ENCODE measurements at places on chromosomes 7 and 10.

DNA sequence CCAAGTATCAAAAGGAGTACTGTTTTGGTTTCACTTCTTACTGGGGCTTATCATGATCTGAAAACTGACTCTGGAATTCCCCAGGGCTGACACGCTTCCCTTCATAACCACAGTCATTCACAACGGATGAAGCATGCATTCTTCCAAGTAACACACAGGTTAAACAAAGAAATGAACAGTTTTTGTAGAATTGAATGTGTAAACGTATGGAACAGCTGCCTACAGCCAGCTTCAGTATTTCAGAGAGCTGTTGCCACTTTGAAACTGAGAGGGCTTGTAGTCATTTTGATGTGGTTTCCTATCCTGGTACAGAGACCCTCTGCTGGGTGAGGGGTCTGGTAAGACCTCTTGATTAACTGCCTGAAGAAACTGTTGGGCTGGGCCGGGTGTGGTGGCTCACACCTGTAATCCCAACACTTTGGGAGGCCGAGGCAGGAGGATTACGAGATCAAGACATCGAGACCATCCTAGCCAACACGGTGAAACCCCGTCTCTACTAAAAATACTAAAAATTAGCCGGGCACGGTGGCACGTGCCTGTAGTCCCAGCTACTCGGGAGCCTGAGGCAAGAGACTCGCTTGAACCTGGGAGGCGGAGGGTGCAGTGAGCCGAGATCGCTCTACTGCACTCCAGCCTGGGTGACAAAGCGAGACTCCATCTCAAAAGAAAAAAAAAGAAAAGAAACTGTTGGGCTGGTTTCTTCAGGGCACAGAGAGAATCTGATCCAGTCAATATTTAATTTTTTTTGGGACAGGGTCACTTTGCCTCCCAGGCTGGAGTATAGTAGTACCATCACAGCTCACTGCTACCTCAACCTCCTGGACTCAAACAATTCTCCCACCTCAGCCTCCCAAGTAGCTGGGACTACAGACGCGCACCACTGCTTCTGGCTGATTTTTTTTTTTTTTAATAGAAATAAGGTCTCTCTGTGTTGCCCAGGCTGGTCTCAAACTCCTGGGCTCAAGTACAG is 4.7 kb downstream of the NFE2L3 start:
- peak; percentile 39 for DNase-seq

DNA sequence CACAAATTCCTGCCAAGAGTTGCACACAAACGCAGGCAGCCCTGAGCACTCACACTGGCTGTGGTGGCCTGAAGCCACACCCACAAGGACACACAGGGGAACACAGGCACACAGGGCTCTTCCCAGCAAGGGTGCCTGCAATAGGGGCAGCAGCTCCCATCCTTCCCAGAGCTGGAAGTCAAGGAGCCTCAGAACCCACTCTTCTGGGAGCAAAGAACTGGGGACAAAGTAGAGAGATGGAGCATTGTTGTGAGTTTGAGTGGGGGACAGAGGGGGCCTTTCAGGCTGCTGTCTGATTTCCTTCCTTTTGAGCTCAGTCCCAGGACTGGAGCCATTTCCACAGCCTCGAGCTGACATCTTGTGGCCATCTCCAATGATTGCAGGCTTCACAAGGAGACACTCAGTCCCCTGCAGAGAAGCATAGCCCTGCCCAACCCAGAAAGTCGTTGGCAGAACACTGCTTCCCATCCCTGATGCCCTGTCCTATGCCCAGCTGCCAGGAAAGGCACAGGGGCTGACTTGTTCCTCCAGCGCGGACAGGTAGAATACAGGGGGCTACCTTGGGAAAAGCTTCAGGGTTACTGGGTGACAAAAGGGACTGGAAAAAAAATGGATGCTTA is 34.4 kb upstream of the SLF2 start:
- DNase-seq = no peak

- DNase-seq = no peak
Measured at GRCh38 chr7:102111061-102112041, 175.3 kb upstream of the SH2B2 start.

DNA sequence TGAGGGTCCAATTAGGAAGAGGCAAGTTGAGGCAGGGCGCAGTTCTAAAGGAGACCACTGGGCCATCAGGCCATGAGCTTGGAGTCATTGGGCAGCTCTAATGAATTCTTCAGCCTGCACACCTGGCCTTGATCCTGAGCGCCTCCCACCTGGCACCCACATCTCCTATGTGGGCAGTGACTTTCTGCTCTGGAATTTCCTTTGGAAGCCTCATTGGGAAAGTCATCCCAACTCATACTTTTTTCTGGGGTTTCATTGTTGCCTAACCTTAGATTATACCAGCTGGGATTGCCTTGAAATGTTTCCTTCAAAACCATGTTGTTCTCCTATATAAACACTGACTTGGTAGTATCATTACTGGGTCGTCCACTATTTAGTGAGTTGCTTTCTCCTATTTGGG is 54.1 kb downstream of the PLPP4 start:
- no peak for DNase-seq

- DNase-seq = no peak
Measured at GRCh38 chr7:155226261-155227003, 71.2 kb upstream of the INSIG1 start.

- DNase-seq = no peak
Measured at GRCh38 chr7:81005254-81005653, 86.4 kb upstream of the SEMA3C start.

DNA sequence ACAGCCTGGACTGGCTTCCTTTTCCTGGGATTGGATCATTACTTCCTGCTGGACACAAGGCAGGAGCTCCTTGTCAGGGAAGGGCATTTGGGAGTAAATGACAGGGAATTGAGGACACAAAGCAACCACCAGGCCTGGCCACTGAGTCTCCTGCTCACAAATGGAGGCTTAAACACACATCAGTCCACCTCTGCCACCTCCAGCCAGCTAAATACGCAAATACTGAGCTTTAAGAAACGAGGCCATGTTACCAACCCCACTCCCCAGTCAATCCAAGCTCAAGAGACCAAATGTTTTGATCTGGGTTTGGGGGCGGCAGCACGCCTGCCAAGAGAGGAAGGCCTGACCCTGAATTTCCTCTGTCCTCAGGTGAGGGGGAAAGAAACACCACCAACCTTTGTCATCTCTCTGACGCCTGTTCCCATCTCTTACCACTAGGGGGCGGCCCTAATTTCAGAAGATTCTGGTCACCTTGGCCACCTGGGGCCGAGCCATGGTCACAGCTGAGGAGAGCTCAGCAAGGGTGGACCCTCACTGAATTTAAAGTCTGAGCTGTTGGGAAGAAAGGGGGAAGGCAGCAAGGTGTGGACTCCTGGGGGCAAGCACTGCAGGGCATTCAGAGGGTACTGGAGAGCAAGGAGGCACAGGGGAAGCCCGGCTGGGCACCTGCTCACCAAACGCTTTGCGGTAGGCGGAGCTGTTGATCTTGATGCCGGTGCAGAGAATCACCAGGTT is 16.5 kb downstream of the AIFM2 start:
- DNase-seq = peak; percentile 33

DNA sequence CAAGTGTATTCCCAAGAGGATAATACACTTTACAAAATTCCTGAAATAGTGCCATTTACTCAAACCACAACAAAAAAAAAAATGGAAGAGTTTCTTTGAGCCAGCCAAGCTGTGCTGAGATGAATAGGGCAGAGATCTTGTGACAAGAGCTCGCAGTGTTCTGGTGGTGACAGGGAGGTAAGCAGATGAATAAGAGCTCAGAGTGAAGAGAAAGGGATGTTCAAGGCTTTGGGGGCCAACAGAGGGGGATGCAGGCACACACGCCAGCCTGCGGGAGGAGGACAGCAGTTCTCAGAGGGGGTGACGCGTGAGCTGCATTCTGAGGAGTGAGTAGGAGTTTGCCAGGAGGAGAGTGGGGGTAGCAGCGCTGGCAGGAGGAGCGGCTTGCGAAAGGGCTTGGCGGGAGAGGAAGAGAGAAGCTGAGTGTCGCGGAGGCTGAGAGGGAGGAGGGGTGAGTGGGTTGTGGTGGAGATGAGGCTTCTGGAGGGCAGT is 194.4 kb upstream of the IMMP2L start:
- DNase-seq = no peak

DNA sequence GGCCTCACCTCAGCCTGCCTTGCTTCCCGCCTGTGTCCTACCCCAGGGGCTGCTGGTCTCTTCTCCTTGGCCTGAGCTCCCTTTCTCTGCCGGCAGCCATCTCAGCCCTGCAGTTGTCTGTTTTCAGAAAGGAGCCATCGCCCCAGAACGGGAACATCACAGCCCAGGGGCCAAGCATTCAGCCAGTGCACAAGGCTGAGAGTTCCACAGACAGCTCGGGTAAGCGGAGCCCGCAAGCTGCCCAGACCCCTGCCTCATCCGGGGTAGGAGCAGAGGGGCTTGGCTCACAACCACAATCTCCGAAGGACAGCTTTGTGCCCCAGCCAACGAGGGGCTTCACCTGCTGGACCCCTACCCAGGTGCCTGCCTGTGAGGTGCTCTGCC is 5.3 kb upstream of the DEPP1 start:
- DNase-seq = no peak

GRCh38 chr7:114943953-114944744 is 22.3 kb downstream of the MDFIC start:
- DNase-seq = no peak

DNA sequence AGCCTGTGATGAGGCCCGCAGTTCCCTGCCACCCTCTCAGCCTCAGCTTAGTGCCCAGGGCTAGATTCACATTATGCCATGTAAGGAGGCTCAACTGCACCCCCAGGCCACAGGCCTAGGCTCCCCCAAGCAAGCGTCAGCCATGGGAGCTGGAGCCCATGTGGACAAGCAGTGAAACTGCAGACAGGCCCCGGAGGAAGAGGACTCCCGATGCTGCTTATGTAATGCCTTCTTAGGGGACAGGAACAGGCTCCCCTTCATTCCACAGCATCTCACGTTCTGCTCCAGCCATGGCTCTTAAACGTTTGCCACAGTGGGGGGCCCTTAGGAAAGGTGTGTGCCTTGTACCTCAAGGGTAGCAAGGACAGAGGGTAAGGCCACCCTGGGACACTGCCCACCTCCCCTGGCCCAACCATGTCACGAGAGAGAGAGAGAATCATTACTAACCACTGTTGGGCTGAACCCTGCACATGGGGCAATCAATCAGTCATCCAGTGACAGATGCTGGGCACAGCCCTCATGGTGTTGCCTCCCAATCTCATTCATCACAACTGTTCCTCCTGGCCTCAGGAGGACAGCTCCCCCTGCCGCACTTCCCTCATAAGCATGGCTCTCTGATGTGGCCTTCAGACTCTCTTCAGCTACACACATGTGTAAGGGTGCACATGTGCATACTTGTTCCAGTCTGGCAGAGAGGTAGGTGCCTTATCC is 263.0 kb downstream of the GRID1 start:
- no peak for DNase-seq

- no peak for DNase-seq
Measured at GRCh38 chr10:89426230-89426868, 12.0 kb downstream of the IFIT5 start.

GRCh38 chr7:2231992-2232765 is 566 bp downstream of the MAD1L1 start:
- no peak for DNase-seq

- DNase-seq = no peak
Measured at GRCh38 chr10:52668024-52668423, 104.6 kb downstream of the MBL2 start.

- DNase-seq = no peak
Measured at GRCh38 chr7:15682751-15683245, 3.7 kb downstream of the MEOX2 start.

DNA sequence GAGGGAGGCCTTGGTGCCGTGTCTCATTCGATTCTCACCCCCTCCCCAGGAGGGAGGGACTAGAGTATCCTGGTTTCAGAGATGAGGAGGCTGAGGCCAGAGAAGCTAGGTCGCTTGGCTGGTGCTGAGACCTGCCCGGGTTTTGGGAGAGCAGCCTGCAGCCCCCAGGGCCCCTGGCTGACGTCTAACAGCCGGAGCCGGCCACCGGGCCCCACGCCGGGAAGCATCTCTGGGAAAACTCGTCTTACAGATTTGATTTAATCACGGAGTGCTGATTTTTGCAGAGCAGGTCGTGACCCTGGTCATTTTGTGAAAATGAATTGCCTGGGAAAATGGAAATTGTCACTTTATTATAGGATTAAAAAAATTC is 97.5 kb downstream of the MICALL2 start:
- no peak for DNase-seq

GRCh38 chr10:11407939-11408338 is 203.5 kb downstream of the USP6NL start:
- DNase-seq = no peak

DNA sequence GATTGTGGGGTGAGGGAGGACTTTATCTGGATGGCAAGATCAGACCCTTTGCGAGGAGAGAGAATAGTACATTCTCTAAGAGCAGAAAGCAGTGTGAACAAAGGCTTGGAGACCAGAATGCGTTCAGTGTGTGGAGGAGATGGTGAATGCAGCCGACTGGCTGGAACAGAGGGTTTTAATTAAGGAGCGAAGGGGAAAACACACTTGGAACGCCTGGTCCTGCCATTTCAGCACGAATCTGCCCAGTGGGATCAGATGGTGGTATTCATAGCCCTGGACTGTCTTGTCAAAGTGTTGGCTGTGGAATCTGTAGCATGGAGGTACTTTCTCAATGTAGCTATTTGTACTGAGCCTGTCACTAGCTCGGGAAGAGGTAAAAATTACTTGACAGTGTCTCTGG is 260.9 kb downstream of the SLC25A13 start:
- DNase-seq = no peak

- DNase-seq = no peak
Measured at GRCh38 chr7:81167934-81168333, 249.1 kb upstream of the SEMA3C start.

- no peak for DNase-seq
Measured at GRCh38 chr7:77258593-77258992, 59.0 kb upstream of the FGL2 start.

GRCh38 chr10:100148353-100149211 is 37.2 kb downstream of the ERLIN1 start:
- DNase-seq = peak; percentile 15

- DNase-seq = no peak
Measured at GRCh38 chr7:125654076-125654475, 724.5 kb upstream of the POT1 start.

GRCh38 chr10:5449823-5450222 is 37.5 kb downstream of the NET1 start:
- DNase-seq = no peak

DNA sequence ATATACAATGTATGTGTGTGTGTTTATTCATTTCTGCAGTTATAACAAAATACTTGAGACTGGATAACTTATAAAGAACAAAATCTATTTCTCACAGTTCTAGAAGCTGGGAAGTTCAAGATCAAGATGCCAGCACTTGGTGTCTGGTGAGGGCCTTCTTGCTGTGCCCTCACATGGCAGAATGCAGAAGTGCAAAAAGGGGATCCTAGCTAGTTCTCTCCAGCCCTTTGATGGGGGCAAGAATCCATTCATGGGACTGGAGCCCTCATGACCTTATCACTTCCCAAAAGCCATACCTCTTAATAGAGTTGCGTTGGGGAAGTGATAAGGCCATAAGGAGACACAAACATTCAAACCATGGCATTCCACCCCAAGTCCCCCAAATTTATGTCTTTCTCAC is 8.4 kb downstream of the GRB10 start:
- DNase-seq = no peak

GRCh38 chr7:105876964-105877601 is 684 bp upstream of the ATXN7L1 start:
- DNase-seq = no peak
